ENCODE measurements at places on chromosomes 5 and 9. TPM values are rescaled to one million over a fixed set of nuclear protein-coding genes. Genes with fewer than 3 reads are reported as not detected.
A peak's percentile ranks its signal among the peaks of the same experiment; 100 is the strongest.

- no peak for DNase-seq
These were observed 146.2 kb upstream of the PHYKPL start for GRCh38 chr5:178378527-178379484.

GRCh38 chr9:91360551-91361290 lies 997 bp downstream of the AUH start:
- DNase-seq, result no peak

DNA sequence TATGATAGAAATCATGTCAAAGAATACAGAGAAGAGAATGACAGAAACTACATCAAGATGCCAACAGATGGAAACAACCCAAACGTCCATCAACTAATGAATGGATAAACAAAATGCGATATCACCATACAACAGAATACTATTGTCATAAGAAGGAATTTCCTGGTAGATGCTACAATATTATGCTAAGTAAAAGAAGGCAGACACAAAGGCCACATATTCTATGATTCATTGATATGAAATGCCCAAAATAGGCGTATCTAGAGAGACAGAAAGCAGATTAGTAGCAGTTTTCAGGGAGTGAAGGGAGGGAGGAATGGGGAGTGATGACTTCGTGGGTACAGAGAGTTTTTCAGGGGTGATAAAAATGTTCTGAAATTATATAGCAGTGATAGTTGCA lies 58.3 kb upstream of the AKNA start:
- no peak for DNase-seq

- DNase-seq, result no peak
These were observed 18.3 kb upstream of the MUSK start for GRCh38 chr9:110650261-110650660.

ITK gene
- total RNA-seq, result 87.7 TPM

MEGF10 gene
- total RNA-seq, result 1.1 TPM

GRCh38 chr5:145718956-145719355 lies 116.2 kb downstream of the PRELID2 start:
- DNase-seq, result no peak

GRCh38 chr5:55427157-55427556 lies 107.6 kb downstream of the PLPP1 start:
- no peak for DNase-seq

PTPN3 gene
- total RNA-seq, result 2.8 TPM

OBP2B gene
- not detected for total RNA-seq

DNA sequence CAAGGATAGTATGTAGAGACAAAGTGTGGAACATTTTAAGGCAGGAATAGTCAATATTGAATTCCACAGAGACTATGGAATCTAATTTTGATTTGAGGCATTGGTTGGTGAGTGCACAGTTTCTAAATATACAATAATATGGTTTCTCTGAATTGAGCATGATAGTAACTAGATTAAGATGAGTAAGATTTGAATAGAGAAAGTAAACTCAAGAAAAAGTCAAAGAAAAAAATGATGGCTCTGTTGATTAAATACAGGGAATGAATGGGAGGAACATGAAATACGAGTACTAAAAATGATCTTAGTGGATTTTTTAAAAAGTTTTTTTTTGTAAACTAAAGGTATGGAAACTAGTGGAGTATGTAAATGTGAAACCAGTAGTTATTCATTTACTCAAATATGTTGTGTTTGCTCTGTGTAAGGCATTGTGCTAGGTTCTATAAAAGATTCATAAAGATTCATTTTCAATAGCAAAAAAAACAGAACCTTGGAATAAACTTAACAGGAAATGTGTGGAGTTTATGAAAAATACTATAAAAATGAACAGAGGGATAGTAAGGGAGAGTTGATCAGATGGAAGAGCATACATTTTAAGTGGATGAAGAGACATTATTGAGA lies 101.2 kb downstream of the ZCCHC7 start:
- no peak for DNase-seq

DNA sequence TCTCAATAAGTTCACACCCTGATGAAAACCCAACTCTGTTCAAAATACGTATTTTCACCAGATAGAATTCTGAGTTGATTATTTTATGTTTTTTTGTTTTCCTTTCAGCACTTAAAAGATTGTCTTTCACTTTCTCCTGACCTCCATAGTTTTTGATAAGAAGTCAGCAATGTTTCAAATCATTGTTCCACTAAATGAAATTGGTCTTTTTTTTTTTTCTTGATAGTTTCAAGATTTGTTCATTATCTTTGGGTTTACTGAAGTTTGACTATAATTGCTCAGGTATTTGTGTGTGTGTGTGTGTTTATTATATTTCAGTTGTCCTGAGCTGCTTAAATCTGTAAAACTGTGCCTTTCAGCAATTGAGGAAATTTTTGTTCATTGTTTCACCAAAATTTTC lies 498.7 kb downstream of the TLE1 start:
- DNase-seq, result no peak

SPATA6L gene
- 0.47 TPM for total RNA-seq

MEIKIN gene
- total RNA-seq, result 0.14 TPM

DNA sequence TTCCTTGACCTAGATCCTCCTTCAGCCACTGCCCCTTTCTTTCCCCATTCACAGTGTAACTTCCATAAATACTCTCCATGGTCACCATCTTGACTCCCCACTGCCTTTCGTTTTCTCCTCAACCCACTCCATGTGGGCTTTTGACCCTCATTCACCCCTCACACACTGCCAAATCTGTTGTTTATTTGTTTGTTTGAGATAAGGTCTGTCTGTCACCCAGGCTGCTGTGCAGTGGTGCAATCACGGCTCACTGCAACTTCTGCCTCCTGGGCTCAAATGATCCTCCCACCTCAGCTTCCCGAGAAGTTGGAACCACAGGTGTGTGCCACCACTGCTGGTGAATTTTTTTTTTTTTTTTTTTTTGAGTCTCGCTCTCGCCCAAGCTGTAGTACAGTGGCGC lies 162.9 kb downstream of the FGF1 start:
- DNase-seq, result no peak

DNA sequence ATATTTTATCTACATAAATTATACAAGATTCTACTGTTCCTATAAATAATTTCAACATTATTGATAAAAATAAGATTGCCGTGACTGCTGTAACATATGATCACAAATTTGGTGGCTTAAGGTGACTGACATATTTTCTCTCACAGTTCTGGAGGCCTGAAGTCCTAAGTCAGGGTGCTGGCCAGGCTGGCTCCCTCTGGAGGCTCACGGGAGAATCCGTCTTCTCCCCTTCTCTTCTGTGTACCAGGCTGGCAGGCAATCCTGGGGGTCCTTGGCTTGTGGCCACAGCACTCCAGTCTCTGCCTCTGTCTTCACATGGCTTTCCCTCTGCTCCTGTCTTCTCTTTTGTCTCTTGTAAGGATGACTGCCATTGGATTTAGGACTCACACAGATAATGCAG lies 31.7 kb upstream of the IRX2 start:
- DNase-seq, result no peak

SUSD3 gene
- 43.8 TPM for total RNA-seq

- DNase-seq, result no peak
These were observed 28.3 kb downstream of the SLC25A48 start for GRCh38 chr5:135862744-135863143.

PCDHB10 gene
- 0.19 TPM for total RNA-seq

DNA sequence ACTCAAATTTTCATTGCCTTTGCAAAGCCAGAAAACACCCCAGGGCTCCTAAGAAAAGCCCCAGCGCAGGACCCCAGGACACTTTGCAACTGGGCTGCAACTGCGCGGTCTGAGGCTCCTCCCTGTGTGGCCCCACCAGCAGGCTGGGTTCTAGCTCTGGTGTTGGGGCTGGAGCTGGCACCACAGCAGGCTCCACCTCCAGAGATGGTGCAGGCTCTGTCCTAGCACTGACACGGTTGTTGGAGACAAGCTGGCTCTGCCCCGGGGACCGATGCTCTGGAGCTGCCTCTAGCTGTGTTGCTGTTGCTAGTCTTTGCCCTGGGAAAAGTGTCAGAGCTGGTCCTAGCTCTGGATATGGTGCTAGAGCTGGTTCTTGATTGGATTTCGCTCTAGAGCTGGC lies 13.6 kb downstream of the LCN10 start:
- no peak for DNase-seq

ZNF346 gene
- total RNA-seq, result 14.5 TPM

IL9 gene
- 0.52 TPM for total RNA-seq

DNA sequence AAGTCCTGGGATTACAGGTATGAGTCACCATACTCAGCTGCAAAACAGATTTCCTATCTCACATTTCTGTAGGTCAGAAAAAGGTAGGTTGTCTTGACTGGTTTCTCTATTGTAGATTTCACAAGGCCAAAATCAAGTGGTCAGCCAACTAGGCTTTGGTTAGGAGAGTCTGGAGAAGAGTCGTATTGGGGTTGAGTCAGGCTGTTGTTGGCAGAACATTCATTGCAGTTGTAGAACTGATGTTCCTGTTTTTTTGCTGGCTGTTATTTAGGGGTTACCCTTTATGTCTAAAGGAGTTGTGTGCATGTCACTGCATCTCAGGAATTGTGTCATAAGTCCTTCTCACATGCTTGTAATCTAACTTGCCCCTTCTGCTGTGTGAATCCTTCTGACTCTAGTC lies 814.2 kb upstream of the GRAMD2B start:
- DNase-seq, result no peak

PTCD2 gene
- total RNA-seq, result 7.7 TPM

DNA sequence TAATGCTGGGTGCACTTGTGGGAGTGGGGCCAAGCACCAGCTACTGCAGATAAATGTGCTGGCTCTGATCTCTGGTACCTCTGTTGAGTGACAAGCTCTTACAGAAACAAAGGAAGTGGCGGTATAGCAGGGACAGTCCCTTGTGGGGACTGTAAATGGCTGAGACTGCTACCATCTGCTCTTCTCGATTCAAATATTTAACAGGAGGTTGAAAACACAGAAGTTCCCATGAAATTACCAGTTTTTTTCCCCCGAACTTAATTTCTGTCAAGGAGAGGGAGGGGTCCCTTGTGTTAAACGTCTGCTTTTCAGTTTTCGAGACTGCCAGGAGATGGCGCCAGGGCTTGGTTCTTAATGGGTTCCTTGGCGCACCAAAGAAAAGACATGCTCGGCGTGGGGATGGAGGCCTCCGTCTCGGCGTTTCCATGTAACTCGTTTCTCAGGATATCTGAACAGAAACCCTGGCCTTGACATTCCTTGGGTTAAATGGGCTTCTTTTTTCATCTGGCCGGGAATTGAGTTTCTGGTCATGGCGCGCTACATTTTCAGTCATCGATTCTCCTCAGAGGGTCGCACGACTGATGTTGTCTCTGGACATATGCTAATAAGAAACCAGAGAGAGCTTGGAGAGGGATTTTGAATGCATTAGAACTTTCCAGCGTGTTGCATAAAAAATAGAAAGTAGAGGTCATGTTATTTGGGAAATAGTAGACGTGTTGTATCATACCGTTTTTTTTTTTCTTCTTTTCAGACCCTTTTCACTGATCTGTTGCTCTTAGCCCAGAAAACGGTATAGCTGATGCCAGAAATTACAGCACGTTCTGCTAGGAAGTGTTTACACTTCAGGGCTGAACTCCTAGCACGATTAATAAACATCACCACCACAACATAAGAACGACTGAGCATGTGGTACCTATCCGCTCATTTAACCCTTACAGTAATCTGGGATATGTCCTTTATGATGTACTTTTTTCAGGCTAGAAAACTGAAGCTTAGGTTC lies 64.0 kb downstream of the CARTPT start:
- DNase-seq, result peak; percentile 8

- no peak for DNase-seq
These were observed 476.1 kb upstream of the ACO1 start for GRCh38 chr9:31908158-31908890.

GRCh38 chr5:96236051-96236450 lies 197.0 kb downstream of the PCSK1 start:
- no peak for DNase-seq

GRCh38 chr5:103829585-103829984 lies 267.0 kb upstream of the NUDT12 start:
- no peak for DNase-seq

DNA sequence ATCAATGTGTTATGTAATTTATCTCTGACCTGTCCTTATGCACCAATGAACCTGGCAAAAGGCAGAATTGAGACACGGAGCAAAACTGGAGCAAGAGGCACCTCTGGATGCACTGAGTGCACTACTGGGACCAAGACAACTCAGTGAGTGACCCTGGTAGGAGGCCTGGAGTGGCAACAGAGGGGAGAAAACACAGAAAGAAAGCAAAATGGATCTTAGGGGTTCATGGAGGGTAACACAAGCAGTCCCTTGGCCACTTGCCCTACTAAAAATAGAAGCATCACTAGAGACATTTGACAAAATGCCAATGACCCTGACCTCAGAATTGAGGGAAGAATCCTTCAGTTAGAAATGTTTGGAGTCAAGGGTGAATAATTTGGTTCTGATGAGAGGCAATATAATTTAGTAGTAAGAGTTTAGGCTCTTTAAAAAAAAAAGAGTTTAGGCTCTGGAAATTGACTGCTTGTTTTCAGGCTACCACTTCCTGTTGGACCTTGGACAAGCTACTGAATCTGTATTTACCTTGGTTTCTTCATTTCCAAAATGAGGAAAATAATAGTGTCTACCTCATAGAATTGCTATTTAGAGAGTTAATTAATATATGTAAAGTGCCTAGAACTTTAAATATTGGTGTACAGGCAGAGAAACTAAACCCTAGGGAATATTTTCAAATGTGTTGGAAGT lies 234.9 kb upstream of the TARS1 start:
- DNase-seq, result no peak

DNA sequence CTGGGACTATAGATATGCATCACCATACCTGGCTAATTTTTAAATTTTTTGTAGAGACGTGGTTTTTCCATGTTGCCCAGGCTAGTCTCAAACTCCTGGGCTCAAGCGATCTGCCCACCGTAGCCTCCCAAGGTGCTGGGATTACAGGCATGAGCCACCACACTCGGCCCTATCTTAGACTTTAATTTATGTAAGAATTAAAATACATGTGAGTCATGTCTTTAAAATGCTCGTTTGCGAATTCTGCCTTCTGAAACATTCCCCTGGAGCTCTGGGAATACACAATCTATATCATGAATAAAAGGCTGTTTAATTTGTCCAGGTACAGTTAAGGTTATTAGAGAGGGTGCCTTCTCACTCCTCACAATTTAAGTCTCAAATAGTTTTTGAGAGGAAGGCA lies 32.8 kb downstream of the RHOBTB3 start:
- no peak for DNase-seq

SOX30 gene
- total RNA-seq, result 0.24 TPM

WDR38 gene
- total RNA-seq, result 0.14 TPM

GRCh38 chr9:209143-209758 lies 5.4 kb upstream of the DOCK8 start:
- DNase-seq, result no peak

- DNase-seq, result no peak
These were observed 211.4 kb downstream of the CWC27 start for GRCh38 chr5:64980176-64980575.

VPS13A gene
- 21.1 TPM for total RNA-seq

DBH gene
- total RNA-seq, result 0.28 TPM

- DNase-seq, result no peak
These were observed 1179.3 kb upstream of the CDH9 start for GRCh38 chr5:28217695-28218094.

DNA sequence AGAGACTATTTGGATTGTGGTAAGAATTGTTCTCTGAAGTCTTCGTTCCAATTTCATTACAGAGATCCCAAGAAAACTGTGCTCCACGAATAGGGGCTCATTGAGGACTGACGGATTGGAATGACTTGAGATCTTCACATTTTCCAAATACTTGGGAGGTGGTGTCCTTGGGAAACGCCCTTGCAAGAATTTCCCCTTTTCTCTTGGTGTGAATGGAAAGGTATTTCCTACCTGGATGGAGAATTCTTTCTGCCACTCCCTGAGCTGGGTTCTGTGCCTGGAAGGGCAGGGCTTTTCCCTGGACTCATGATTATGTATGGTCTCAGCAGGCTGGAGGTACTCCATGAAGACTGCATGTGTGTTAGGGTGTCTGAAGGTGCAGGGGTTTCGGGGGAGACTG lies 53.9 kb downstream of the SNX18 start:
- DNase-seq, result no peak
